ENCODE measurements at places on chromosomes 5 and 9.

GRCh38 chr5:111834926-111835599 is 78.1 kb upstream of the NREP start:
- DNase-seq, result no peak

- DNase-seq, result no peak
Measured at GRCh38 chr5:71586052-71586940, 844 bp upstream of the MCCC2 start.

DNA sequence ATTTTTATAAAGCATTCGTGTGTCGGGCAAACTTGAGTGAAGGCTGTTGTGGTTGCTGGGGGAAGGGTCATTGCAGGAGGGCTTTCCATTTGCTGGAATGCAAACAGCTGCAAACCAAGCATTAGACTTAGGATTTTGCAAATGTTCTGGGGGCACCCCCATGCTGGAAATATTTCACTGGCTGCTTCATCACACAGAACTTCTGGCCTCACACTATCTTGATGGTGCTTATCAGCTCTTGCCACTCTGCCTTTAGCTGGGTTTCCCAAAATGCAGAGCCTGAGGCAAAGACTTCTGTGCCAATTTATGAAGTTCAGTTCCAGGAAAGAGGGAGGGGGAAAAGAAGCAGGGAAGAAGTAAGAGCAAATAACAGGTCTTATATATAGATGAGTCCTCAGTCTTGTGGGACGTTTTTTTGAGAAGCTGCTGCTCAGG is 8.6 kb upstream of the COL15A1 start:
- no peak for DNase-seq

- no peak for DNase-seq
Measured at GRCh38 chr5:73945505-73945904, 319.5 kb downstream of the ARHGEF28 start.

DNA sequence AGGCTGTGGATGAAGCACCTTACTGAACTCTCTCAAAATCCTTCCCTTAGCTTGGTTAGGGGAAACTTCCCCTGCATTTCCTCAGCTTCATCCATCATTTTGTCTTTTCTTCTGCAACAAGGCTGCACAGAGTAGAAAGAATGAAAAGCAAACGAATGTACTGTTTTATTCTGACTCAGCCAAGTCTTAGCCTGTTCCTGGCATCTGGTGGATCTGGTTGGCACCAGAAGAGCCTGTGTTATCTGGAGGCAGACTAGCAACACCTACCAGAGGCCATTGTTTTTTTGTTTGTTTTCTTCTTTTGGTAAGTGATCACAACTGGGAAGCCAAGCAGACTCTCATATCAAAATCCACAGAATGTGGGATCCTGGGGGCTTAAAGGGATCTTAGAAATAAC is 200.7 kb downstream of the FANCC start:
- no peak for DNase-seq

GRCh38 chr5:169511708-169512107 is 71.9 kb upstream of the SPDL1 start:
- no peak for DNase-seq

DNA sequence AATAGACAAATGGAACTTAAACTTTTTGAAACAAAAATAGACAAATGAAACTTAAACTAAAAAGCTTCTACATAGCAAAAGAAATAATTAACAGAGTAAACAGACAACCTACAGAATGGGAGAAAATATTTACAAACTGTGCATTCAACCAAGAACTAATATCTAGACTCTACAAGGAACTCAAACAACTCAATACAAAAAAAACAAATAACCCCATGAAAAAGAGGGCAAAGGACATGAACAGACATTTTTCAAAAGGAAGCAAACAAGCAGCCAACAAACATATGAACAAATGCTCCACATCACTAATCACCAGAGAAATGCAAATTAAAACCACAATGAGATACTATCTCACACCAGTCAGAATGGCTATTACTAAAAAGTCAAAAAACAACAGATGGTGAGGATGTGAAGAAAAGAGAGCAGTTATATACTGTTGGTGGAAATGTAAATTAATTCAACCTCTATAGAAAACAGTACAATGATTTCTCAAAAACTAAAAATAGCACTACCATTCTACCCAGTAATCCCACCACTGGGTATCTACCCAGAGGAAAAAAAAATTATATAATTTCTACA is 170.8 kb upstream of the RGMB start:
- DNase-seq, result no peak

DNA sequence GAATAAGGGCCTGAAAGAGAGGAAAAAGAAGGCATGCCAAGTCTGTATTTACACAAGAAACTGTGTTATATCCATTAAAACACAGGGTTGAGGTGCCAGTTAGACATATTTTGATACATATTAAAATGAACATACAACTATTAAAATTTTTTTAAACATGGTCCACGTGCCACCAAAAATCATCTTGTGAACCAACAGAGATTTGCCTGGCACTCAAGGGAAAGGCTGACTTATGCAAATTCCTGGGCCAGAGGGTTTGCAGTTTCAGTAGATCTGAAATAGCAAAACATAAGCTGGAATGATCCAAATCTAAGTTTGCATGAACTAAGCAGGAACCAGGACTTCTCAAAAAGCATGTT is 168.7 kb downstream of the SLIT3 start:
- no peak for DNase-seq

DNA sequence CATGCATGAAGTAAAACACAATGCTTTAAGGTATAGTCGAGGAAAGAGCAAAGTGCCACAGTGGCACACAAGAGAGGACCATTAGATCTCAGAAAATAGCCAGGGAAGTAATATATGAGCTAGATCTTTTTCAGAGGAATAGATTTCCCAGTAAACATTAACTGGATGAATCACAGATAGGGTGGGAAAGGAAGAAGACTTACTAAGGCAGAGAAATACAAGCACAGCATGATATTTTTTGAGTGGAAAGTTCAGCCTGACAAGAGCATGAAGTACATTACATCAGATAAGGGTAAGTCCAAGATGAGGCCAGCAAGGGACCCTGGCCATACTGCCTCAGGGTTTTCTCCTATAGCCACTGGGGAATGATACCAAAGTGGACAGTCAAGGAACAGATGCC is 804.6 kb upstream of the DMAC1 start:
- no peak for DNase-seq

GRCh38 chr9:35908504-35909125 is 675 bp upstream of the SPAAR start:
- DNase-seq, result peak; percentile 48

DNA sequence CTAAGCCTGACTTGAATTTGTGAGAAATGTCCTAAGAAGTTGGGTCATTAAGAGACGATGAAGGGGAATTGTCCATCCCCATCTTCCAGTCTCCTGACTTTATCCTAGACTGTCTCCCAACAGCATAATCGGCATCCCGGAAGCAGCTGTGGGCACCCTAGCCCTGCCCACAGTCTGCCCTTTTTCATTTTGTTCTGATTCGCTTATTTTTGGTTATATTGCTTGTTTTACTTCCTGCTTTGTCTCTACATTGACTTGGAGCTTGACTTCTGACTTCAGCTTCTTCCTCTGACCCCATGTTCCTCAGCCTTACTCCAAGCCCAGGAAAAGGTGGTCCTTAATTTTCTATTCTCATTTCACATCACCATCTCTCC is 41.8 kb downstream of the UGCG start:
- no peak for DNase-seq

- no peak for DNase-seq
Measured at GRCh38 chr9:83191154-83191553, 128.2 kb upstream of the RASEF start.

DNA sequence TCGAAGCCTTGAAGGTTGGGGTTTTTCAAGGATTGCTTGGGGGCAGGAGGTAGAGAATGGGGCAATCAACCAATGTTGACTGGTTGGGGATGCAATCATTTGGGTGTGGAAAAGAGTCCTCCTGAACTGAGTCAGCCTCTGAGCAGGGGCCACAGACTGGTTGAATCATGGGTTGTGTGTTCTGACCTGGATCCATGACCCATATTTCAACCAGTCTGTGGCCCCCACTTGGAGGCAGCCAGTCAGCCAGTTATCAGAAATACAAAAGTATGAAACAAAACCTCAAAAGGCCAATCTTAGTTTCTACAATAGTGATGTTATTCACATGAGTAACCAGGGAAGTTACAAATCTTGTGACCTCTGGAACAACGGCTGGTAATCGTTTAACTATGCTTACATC is 81.4 kb upstream of the RANBP6 start:
- no peak for DNase-seq

DNA sequence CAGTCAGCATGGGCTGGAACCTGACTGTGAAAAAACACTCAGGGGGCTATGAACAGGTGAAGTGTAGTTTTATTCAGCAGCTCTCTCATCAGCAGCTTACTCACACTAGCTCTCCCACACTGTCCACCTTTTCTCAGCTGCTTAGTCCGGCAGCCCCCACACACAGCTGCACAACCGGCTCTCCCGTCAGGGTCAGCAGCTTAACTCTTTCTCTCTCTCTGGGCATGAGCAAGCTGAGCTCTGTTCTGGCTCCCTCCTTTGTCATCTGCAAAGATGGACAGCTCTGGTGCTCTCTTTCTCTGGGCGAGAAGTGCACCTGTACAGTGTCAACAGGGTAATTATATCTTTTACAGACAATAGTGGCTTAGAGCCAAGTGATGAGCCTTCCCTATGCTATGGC is 8.2 kb downstream of the DMAC1 start:
- DNase-seq, result no peak

DNA sequence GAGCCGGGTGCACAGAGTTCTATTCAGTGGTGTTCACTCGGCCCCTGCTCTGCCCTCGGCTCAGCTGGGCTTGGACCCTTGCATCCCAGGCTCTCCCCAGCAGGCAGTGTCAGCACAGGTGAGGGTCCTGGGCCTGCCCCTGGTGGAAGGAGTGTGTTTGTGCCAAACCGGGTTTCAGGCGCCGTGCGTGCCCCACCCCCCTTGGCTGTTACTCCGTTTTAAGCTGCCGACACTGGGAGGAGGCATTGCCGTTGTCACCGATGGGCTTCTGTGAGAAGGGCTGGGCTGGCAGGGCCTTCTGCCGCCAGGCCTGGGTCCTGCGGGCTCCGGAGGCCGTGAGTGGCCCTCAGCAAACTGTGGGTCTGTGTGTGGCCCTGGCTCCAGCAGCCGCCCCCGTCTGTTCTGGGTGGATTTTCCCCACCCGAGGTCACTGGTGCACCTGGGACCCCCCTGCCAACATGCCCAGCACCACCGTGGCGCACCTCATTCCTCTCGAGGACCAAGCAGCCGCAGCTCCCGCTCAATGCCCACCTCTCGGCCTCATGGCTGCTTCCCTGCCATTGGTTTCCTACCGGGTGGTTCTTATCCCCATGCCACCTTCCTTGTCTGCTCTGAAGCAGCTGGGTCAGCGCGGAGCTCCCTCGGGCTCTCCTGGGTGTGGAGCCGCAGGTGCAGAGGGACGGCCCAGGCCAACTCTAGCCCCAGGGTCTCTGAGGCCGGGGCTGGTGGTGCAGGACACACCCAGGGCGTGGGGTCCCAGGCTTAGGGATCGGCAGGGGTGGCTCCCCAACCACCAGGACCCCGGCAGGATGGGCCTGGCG is 44.3 kb upstream of the EXOC3 start:
- no peak for DNase-seq

DNA sequence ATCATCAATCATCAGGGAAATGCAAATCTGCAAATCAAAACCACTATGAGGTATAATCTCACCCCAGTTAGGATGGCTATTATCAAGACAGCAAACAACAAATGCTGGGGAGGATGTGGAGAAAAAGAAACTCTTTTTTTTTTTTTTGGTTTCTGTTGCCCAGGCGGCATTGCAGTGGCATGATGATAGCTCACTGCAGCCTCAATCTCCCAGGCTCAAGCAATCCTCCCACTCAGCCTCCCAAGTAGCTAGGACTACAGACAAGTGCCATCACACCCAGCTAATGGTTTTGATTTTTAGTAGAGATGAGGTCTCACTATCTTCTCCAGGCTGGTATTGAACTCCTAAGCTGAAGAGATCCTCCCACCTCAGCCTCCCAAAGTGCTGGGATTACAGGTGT is 5.4 kb upstream of the CNTRL start:
- no peak for DNase-seq

DNA sequence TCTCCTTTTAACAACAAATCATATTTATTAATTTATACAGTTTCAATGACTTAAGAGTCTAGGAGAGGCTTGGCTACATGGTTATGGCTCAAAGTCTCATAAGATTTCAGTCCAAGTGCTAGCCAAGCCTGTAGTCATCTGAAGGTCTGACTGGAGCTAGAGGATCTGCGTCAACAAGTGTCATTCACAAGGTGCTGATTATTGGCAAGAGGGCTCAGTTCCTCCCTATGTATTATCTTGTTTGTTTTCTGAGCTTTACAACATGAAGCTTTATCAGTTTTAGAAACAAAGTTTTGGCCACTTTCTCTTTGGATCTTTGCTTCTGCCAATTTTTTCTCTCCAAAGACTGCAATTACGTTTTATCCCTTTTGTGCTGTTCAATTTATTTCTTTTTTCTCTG is 94.7 kb downstream of the RICTOR start:
- no peak for DNase-seq

DNA sequence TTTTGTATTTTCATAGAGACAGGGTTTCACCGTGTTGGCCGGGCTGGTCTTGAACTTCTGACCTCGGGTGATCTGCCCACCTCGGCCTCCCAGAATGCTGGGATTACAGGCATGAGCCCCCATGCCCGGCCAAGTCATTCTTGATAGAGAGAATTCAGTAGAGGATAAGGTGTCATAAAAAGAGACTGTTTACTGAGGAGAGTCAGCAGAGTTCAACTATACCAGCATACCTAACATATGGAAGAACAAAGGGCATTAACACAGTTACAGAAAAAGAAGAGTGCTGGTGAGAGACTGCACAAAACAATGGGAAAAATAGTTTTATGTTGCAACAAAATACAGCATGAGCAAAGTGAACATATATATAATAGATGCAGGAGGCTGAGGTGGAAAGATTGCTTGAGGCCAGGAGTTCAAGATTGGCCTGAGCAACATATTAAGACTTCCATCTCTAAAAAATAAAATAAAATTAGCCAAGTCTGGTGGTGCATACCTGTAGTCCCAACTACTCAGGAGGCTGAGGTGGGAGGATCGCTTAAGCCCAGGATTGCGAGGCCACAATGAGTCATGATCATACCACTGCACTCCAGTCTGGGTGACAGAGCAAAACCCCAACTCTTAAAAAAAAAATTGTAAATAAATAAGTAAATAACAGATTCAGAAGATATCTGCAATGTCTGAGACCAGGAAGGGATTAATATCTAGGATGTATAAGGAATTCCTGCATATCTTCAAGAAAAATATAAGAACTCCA is 19.5 kb downstream of the B4GALT1 start:
- DNase-seq, result no peak

- DNase-seq, result peak; percentile 63
Measured at GRCh38 chr5:55160493-55161209, 680 bp downstream of the GPX8 start.
